EH (cell line): ENCODE measurements at places on chromosomes 3 and 15.

GRCh38 chr3:55601366-55602080 lies 114.4 kb upstream of the WNT5A start:
- DNase-seq: no peak

GRCh38 chr15:63414474-63415120 lies 33.0 kb upstream of the CA12 start:
- no peak for DNase-seq

- DNase-seq: peak; percentile 48
Measured at GRCh38 chr3:78846718-78847117, 921.1 kb downstream of the ROBO1 start.

GRCh38 chr15:89657686-89658200 lies 2.5 kb upstream of the KIF7 start:
- peak; percentile 31 for DNase-seq

- peak; percentile 96 for DNase-seq
Measured at GRCh38 chr3:172749230-172749965, 1.1 kb upstream of the ECT2 start.

DNA sequence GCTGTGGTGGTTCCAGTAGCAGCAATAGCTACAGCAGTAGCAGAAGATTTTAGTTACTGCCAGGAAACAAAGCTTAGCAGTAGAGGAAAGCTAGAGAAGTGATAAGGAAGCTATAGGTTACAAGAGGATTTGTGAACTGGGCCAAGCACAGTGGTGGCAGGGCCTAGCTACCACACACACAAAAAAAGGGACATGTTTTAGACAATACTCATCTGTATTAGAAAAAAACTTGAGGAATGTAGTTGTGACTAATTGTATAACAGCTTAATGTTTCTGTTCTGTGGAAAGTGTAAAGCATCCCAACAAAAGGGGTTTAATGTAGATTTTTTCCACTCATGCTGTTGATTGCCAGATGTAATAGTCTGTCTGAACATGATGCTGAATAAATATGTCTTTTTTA lies 29.9 kb upstream of the PFN2 start:
- peak; percentile 66 for DNase-seq

DNA sequence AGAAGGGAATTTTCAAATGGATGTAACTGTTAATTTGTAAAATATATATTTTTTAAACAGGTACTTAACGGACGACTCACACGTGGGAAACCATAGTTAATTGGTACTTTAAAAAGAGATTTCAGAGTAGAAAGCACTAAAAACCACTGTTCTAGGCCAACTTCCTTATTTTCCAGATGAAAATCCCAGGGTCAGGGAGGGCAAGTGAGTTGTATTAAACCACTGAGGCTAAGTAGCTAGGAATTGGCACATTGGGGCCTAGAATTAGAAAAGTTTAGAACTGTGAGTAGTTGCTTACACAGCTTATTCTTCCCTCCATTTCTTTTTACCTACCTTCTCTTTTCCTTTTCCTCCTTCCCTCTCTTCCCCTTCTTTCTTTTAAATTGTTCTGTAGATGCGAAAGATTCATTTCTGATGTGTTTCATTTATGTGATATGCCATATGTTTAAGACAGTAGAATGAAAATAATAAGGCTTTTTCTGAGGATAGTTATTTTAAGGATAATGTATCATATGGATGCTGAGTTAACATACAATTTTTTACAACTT lies 4.1 kb upstream of the UTS2B start:
- DNase-seq: no peak

DNA sequence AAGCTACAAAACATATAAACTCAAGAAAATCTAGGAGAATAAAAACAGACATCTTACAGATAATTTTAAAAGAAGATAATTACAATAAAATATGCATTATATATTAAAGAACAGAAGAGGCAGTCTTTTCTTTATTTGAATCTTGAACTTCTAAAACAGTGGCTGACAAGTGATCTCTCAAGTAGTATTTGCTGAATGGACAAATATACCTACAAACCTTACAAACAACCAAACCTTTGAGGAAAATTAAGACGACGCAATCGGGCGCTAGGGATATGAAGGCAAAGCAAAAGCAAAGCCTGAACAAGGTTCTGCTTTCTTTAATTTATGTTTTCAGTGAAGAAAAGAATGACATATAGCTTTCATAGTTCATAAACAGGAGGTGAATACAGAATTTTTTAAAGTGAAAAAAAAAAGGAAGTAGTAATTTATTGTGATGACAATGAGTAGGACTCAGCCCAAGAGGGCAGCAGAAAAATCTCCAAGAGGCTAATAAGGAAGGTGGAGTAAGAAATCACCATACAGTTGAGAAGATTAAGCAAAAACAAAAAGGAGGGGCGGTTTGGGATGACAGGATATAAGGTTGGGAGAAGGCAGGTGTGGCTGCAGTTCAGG lies 347.8 kb downstream of the TBC1D5 start:
- no peak for DNase-seq

- peak; percentile 85 for DNase-seq
Measured at GRCh38 chr15:80778964-80779657, at the start of gene CEMIP. Gene CEMIP (plus strand): TSS chr15:80779370. CDS start chr15:80873880, 94,510 bp downstream.

DNA sequence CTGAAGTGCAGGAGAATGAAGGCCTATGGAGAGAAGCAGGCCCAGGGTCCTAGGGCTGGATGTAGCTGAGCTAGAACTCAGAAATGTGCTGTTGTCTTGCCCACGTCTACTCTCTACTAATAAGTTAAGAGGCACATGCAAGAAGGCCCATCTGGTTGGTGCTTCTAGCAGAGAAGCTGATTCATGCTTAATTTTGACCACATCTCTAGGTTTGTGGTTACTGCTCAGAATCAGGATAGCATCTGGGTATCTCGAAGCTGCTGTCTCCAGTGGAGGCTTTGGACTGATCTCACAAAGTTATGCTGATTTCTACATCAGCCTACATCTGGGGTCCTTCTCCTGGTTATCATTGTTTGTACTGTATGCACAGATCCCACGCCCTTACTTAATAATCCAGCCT lies 87.3 kb downstream of the CACNA1D start:
- peak; percentile 3 for DNase-seq

GRCh38 chr3:122019493-122019892 lies 2.6 kb downstream of the ILDR1 start:
- no peak for DNase-seq

- no peak for DNase-seq
Measured at GRCh38 chr3:114933407-114933806, 213.7 kb downstream of the ZBTB20 start.

DNA sequence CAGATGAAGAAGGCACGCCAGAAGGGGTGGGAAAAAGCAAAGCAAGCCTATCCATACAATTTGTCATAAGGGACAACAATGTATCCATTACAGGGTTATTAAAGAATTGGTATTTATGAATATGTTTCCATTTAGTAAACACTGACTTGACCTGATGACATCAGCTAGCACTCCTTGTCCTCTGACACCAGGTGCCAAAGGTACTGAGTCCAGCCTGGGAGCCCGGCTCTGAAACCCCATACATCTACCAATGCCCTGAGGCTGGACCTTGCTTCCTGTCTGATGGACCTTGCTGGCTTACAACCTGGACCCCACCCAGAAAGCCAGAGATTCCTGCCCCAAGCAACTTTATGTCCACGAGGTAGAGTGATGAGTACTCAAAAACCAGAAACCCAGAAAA lies 263.0 kb upstream of the ATP11B start:
- no peak for DNase-seq

DNA sequence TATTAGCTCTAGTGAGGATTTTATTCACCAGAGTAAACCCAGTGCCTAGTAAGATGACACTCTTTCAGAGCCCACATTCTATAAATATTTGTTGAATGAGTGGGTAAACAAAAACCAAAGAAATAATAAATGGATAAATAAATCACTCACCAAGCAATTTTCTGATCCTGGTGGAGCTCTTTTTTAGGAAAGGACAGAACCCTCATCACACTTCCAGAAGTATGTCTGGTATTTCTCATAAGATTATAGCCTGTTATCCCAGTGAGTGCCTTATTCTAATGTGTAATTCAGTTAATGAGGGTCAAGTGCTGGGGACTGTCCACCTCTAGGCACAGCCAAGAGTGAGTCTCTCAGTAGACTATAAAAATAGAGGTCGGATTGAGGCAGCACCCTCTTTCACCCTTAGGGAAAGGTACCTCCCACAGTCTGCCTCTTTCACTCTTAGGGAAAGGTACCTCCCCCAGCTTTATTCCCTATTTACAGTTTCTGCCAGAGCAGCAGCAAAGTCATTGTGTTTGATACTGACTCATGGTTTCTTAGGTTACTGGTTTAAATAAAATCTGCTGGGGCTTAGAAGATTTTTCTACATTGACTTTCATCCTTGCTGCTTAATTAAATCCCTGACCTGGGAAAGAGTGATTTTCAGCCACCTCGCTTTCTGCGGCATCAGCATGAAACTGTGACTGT lies 145.0 kb downstream of the STAC start:
- DNase-seq: peak; percentile 89

- DNase-seq: no peak
Measured at GRCh38 chr3:66761093-66761780, 236.9 kb upstream of the KBTBD8 start.

DNA sequence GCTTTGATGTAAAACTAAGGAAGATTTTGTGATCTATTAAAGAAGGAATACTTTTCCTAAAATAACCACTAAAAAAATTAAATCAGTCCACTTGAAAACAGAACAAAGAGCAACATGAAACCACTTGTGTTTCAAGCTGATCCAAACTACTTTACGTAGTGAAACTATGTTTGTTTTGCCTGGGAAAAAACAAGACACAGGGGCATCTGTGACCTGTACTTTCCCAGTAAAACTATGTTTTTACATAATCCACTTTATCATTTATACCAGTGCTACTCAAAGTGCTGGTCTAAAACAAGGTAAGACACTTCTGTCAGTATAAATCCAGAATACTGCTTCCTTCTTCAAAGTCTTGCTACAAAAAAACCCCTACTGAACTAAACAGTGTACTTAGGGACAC lies 56.7 kb downstream of the SPG11 start:
- no peak for DNase-seq

DNA sequence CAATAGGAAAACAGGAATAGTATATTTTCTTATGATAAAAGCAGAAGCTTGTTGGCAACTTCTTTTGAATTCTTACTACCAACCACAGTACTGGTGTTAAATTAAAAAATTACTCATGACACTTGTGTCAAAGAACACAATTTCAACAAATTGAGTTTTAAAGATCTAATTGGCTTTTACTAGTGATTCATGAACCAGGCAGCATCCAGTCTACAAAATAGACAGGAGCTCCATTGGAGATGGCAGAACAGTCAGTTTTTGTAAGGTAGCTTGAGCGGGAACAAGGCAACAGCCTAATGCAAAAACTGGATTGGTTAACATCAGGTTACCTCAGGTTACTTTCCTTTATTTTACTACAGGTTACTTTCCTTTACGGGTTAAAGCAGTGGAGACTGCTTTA lies 181.3 kb upstream of the THBS1 start:
- no peak for DNase-seq

DNA sequence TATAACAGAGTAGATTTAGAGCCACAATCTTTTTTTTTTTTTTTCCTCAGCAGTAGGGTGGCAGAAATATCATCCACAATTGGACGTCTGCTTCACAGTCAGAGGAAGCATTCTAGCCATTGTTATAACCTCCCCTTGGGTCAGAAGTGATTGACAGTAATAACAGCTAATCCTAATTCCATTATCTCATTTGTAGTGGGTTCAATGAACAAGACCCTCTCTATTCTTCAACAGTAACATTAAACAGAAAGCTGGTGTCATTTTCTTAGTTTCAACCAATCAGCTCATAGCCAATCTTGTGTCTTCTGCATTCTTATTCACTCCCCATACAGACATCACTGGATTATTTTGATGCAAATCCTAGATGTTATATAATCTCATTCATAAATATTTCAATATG lies 44.6 kb downstream of the QTRT2 start:
- DNase-seq: no peak

DNA sequence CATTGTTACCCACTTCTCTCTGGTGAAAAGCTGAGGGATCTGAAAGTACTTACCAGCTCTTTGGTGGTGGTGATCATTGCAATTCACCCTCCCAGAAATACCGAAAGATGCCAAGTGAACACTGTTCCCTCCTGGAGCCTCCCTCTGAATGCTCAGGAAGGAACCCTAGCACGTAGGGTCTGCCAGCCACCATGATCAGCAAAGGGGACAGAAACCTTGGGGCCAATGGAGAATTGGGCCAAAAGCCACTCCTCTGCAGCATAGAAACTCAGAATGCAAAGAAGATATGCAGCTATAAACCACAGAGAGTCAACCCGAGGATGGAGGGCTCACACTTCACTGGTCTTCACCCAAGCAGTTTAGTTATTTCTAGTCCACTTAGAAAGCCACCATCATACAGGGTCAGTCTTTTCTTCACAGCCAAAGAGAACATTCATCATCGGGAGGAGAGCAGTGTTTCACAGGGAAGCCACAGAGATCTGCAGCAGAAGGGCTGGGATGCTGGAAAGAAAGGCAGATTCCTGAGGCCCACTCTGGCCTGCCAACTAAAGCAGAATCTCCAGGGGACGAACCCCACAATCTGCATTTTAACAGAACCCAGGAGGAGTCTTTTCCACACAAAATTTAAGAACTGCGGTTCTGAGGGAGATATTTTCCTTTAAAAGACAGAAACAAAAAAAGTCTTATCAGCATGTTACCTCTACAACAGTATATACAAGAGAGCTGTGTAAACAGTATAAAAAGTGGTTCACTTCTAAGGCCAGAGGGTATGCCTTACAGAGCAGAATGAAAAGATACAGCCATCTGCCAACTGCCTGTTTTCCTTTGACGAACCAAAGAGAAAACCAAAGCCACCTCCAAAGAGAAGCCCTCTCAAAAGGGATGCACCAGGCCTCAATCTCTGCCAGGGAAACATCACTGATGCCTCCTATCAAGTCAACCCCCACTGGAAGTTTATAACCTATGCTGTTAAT lies 11.3 kb downstream of the TBC1D2B start:
- no peak for DNase-seq

GRCh38 chr3:81761904-81762580 lies 597 bp upstream of the GBE1 start:
- peak; percentile 9 for DNase-seq

GRCh38 chr15:34665498-34666116 lies 82.2 kb upstream of the GOLGA8B start:
- no peak for DNase-seq

DNA sequence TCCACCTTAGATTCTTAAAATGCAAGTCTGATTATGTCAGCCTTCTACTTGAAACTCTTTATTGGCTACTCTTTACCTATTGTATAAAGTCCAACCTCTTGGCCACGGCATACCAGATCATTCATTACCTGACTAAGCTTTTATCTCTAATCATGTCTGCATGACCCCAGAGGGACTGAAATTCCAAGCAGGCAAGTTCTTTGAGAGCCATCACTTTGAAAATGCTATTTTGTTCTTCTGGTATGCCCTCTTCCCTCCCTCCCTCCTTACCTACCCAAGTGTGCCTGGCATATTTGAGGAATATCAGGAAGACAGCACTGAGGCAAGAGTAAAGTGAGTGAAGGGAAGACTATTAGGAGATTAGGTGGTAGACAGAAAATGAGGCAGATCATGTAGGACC lies 57.5 kb downstream of the KCNMB2 start:
- no peak for DNase-seq
